Myocyte (in vitro differentiated cells): ENCODE measurements at places on chromosomes 16 and 17.

- DNase-seq: no peak
Observed at GRCh38 chr17:65079489-65079900, 23.0 kb upstream of the GNA13 start.

- peak; percentile 1 for DNase-seq
Observed at GRCh38 chr17:11899537-11899942, 97.7 kb downstream of the ZNF18 start.

DNA sequence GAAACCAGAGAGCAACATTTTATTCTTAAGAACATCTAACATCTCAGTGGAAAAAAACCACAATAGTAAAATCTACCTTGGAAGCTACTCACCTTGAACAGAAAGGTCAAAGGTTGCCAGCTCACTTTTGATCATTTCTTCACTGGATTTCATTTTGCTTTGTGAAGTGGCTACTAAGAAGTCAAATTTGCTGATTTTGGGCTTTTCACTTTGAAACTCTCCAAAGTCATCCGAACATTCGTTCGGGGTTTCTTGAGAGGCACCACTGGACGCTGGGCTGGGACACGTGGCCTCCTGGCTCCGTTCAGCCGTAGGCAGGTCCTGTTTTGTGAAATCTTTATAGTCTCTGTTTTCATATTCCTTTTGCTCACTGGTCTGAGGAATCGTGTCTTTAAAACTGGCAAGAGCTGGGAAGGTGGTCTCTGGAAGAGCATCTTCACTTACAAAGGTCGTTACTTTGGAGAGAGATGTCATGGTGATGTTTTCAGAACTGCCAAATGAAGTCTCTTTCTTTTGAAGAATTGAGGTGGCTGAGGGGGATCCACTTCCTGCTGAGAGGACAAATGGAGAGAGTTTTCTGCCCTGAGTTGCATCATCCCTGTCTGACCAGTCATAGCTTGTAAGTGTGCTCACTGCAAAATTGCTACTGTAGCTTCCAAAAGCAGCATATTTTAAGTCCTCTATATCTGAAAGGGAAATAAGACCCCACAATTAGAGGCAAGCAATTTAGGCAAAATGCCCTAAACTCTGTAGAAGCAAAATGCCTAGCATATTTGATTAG lies 52.4 kb downstream of the DUSP14 start:
- no peak for DNase-seq

DNA sequence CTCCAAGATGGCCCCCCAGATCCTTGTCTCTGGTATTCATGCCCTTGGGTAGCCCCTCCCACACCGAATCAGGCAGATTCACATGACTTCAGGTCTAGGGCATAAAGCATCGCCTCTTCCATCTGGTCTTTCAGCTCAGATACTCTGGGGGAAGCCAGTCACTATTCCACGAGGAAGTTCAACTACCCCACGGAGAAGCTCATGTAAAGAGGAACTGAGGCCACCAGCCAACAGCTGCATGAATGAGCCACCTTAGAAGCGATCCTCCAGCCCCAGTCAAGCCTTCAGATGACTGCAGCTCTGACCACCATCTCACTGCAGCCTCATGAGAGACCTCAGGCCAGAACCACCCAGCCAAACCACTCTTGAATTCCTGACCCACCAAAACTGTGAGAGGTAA lies 54.1 kb downstream of the SOCS3 start:
- no peak for DNase-seq

DNA sequence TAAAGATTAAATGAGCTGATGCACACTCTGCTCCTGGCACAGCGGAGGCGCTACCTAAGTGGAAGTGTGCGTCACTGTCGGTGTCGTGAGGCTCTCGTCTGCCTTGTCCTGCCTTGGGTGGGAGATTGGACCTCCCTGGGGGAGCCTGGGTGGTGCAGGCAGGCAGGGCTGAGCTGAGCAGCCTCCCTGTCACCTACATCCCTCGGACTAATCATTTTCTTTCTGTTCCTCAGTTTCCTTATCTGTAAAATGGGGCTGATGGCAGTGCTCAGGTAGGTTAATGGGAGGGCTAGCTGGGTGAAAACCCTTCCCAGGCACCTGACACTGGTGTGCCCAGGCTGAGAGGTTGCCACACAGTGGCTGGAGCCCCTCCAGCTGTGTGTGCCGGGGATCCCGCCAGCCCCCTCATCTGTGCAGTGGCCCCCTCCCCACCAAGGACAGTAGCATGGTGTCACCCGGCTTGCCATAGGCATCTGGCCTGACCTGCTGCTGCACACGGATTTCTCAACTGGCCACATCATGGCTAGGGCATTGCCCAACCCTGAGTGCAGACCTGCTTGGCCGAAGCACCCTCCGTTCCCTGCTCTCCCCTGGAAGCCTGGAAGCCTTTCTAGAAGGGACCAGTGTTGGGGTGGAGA lies 4.3 kb downstream of the ADCY7 start:
- no peak for DNase-seq

DNA sequence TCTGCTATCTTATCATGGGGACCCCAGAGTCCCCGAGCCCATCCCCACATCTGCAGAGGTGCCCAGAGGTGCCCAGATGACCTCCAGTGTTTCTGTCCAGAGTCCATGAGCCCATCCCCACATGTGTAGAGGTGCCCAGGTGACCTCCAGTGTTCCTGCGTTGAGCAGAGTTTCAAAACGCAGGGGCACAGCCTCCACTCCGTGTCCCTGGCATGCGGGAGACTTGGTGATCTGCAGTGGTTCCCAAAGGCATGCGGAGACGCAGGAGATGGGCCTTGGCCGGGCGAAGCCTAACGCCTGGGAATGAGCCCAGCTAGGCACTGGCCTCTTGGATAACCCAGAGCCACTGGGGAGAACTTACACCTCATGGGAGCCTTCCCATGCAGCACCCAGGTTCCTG lies 41.3 kb downstream of the COX4I1 start:
- no peak for DNase-seq

DNA sequence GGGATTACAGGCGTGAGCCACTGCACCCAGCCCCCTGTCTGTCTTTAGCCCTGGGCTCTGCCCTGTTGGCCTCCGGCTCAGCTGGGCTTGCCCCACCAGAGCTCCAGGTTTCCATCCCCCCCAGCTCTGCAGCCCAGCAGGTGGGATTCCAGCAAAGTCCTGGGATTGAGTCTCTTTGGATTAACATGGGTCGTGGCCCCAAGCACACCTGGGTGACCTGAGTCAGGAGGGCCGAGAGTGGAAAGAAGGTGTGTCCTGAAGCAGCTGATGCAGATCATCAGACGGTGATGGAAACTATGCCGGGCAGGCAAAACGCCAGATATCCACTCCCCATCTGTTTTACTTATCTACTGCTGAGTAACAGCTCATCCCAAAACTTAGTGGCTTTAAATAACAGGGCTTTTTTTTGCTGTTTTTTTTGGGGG lies 72.5 kb downstream of the KNOP1 start:
- DNase-seq: peak; percentile 45

GRCh38 chr16:89202422-89203215 lies 2.3 kb upstream of the SLC22A31 start:
- no peak for DNase-seq

DNA sequence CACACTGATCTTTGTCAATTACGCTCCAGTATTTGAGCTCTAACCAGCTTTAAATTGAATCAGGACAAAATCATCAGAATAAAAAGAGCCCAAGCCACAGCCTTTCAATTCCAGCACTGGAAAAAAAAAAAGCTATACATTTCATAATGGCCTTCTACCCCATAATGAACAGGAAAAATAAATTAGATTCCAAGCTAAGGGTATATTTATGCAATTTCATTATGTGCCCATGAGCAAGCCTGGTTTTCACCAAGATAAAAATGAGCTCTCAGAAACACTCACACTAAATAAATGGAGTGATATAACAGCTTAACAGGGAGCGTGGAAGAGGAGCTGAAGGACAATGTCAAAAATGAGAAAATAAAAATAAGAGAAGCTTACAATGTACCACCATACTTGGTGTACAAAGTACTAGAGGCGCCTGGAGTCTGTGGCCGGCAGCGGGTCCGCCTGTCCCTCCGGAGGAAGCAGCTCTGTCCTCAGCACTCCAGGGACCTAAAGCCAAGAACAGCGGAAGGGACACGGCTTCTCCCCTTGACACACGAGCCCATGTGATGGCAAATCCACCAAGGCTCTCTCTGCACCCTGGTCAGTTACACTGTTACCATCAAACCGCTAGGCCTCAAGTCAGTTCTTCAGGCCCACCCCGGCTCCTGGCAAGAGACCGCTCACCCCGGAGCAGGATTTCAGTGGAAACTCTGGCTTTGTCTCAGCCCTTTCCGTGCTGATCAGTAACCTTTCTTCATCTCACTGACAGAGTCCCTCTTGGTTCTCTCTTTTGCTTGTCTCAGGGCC lies 69.6 kb downstream of the RBFOX3 start:
- no peak for DNase-seq
